ENCODE measurements at places on chromosomes 3 and 15.

- DNase-seq: no peak
These were observed 15.3 kb downstream of the SPCS1 start for GRCh38 chr3:52721002-52721729.

- DNase-seq: no peak
These were observed 553.0 kb downstream of the NTRK3 start for GRCh38 chr15:87703327-87704111.

DNA sequence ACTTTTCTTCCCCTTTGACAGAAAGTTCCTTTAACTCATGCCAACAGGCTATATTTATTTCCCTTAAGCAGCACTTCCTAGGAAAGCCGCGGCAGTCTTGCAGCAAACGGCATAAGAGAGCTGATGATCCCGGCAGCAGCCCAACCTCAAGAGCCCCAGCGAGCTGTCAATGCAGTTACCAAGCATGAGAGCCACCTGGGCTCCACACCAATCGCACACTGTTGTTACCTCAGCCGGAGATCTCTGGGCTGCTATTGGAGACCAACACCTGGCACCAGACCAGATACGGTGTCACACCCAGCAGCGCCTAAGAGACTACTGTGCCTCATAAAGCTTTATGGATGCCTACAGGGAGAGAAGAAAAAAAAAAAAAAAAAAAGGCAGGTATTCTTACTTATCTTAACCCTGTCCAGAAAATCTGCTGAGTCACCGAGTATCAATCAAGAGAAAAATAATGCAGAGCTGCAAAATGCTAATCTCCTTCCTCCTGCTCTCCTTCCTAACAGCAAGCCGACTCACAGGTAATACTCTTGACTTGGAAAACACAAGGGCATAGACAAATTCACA lies 11.7 kb downstream of the ABCC5 start:
- peak; percentile 74 for DNase-seq

- no peak for DNase-seq
These were observed 98.9 kb downstream of the DNAJB8 start for GRCh38 chr3:128367761-128368160.

- DNase-seq: no peak
These were observed 3.1 kb upstream of the PLA2G4F start for GRCh38 chr15:42159381-42160015.

DNA sequence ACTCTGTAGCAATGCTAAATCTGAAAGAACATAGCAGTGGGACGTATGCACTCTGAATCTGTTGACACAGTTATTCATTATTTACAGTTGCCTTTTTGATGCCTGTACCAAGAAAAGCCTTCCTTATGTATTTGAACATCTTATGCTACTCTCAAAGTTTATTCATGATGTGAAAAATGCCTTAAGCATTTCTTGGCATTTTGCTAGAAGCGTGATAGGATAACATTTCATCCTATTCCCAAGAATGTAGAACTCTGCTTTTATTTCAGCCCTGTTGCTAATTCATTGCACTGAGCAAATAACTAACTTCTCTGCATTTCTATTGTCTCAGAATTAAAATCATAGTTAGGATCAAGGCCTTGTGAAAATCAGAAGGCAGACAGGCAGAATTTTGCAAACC lies 105.5 kb downstream of the STRIT1 start:
- no peak for DNase-seq

GRCh38 chr3:29239376-29239775 lies 41.5 kb upstream of the RBMS3 start:
- no peak for DNase-seq

DNA sequence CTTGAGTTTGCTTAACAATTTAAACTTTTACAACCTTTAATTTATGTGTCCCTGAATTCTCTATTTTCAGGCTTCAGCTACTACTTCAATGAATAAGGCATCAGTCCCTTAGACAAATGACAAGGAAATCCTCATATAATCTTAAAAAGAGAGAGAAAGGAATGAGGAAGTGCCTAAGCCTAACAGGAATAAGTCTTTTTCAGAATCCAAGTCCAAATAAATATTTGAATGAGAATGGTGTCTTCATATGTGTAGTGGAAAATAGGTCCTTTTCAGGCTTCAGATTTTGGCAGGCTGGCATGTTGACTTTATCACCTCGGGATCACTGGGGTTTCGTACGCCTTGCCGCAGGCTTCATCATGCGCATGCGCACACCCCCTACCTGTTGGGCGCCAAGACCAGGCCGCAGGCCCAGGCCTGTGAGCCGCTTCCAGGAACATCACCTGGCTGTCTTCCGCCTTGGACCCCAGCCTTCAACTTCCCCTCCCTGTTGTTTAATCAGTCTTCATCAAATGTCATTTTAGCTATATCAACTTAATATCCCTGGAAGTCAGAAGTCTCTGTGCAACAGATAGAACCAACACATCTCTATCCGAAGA lies 334.5 kb downstream of the SOX2 start:
- DNase-seq: peak; percentile 53

DNA sequence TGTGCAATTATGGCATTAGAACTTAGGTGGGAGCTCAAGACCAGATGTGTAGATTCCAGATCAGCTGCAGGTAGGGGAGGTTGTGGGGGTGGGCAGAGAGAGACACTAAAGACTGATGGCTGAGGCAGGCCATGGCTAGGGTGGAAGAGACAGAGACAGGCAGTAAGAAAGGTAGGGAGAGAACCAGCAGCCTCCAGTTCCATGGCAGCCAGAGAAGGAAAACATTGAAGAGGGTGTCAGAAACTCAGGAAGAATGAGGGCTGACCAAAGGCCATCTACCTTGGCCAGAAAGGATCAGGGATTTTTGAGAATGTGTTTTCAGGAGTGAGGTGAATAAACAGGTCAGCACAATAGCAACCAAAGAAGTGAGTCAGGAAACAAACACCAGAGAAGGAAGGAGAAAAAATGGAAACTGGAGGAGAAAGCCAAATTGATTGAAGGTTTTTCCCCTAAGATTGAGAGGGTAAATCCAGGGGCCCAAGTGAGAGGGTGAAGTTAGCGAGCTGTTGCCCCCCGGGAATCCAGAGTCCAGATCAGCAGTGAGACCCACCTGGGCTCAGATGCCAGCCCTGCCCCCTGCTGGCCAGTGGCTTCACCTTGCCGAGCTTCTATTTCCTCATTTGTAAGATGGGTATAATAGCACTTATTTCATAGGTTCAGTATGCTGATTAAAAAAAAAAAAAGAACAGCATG lies 41.0 kb downstream of the ABHD2 start:
- DNase-seq: no peak

DNA sequence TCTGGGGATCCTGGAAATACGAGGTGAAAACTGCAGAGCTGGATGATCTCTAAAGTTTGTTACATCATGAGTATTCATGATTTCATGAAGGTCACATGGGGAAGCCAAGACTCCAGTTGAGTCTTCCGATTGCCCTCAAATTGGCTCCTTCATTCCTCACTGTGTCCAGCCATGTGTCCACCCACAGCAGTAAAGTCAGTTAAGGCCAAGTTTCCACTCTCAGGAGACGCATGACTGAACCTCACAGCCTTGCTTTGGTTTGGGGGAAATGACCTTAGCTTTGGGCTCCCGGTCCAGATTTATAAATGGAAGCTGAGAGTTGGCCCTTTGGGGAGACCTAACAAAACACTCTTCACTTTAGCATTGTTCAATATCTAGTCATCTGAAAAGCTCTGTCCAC lies 289.7 kb upstream of the MCTP2 start:
- no peak for DNase-seq

DNA sequence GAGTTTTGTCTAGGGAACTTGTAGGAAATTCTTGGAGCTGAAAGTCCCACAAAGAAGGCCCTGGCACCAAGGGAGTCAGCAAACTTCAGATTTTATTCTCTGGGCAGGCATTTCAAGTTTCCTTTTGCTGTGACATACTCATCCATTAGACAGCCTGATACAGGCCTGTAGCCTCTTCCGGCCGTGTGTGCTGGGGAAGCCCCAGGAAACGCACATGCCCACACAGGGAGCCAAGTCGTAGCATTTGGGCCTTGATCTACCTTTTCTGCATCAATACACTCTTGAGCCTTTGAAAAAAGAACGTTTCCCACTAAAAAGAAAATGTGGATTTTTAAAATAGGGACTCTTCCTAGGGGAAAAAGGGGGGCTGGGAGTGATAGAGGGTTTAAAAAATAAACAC lies 15.0 kb downstream of the TIGIT start:
- no peak for DNase-seq

- no peak for DNase-seq
These were observed 37.7 kb upstream of the GNB5 start for GRCh38 chr15:52228921-52229320.

- DNase-seq: no peak
These were observed 65.2 kb upstream of the TRA2B start for GRCh38 chr3:186002884-186003472.

- DNase-seq: no peak
These were observed 88.2 kb downstream of the GMPS start for GRCh38 chr3:155958676-155959075.

DNA sequence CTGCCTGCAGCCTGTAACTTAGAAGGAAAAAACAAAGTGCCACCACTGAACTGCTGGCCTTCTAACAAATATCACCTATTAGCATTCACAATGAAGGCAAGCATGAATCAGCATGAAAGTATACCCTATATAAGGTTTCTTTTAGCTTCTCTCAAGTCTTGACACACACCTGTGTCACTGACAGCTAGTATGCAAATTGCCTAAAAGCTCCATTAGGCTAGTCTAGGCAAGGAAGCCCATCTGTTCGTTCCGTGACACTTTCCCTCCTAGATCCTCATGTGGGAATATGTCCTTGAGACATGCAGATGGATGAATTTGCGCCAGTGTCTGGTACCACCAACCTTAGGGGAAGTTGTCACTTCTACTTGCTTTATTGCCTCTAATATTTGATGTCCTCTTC lies 129.3 kb downstream of the RBMS3 start:
- no peak for DNase-seq

DNA sequence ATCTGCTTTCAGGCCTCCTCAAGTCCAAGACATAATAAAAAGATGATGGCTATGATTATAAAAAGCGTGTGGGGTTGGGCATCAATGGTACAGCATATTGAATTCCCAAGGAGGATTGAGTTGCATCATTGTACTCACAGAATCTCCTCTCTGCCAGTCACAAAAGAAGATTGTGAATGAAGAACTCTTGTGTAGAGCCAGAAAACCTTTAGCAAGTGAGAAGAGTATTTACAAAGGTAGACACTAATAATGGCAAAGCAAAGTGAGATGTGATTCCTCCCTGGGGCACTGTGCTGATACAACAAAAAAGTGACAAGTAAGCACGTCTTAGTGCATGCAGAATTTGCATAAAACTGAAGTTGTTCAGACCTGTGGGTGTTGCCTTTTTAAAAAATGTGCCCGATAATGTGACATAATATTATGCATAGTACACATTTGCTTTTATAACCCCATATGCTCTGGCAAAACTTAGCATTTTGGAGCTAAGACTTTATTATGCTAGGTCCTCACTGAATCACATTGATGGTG lies 291.2 kb upstream of the TBC1D5 start:
- no peak for DNase-seq

- no peak for DNase-seq
These were observed 178.8 kb downstream of the CNTN3 start for GRCh38 chr3:74435631-74436030.

- no peak for DNase-seq
These were observed 68.2 kb downstream of the NBEAL2 start for GRCh38 chr3:47047673-47048072.

GRCh38 chr15:101399431-101399830 lies 90.1 kb downstream of the PCSK6 start:
- DNase-seq: peak; percentile 40

GRCh38 chr3:46127503-46127902 lies 80.6 kb downstream of the CCR1 start:
- DNase-seq: no peak

DNA sequence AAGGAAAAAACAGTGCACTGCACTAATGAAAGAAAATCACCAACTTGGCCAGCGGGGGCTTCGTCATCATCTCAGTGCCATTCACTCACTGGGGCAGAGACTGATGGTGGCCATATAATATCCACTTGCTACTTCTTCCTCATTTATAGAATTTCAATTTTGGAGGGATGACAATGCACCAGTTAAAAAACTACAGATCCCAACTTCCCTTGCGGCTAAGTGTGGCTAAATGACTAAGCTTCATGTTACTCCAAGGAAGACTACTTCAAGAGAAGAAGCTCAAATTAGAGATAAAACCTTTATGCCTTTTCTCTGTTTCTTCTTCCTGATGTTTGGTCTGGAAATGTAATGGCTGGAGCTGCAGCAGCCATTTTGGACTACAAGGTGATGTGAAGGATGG lies 38.8 kb downstream of the NGLY1 start:
- no peak for DNase-seq

DNA sequence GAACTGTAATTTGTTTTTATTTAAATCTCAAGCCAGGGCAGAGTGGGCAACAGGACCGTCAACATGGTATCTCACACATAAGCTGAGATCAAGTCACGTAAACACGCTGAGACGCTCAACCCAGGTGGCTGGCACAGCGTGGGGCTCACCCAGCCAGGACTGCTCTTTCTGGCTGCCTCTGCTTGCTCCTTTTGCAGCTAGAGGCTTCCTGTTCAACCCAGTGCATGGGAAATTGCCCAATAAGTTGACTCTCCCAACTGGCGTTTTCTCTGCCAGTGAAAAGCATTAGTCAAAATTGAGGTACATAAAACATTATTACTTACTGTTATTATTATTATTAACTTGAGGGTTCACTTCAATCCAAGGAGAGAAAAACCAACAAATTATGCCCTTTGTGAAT lies 398.1 kb downstream of the NR2F2 start:
- no peak for DNase-seq

DNA sequence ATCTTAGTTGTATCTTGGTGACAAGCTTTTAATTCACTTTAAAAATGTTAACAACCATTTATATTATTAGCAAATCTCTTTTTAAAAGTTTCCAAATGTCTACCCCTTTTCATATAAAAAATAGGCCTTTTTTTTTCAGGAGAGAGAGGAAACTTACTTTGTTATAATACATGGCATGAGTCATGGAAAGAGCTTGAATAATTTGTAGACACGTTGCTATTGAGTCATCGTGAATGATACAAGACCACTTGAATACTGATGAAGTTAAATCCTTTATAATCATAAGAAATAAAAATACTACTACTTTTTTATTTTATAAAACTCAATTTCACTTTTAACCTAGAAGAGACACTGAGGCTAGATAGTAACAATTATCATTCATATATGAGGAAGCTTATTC lies 70.3 kb upstream of the BBX start:
- DNase-seq: no peak

DNA sequence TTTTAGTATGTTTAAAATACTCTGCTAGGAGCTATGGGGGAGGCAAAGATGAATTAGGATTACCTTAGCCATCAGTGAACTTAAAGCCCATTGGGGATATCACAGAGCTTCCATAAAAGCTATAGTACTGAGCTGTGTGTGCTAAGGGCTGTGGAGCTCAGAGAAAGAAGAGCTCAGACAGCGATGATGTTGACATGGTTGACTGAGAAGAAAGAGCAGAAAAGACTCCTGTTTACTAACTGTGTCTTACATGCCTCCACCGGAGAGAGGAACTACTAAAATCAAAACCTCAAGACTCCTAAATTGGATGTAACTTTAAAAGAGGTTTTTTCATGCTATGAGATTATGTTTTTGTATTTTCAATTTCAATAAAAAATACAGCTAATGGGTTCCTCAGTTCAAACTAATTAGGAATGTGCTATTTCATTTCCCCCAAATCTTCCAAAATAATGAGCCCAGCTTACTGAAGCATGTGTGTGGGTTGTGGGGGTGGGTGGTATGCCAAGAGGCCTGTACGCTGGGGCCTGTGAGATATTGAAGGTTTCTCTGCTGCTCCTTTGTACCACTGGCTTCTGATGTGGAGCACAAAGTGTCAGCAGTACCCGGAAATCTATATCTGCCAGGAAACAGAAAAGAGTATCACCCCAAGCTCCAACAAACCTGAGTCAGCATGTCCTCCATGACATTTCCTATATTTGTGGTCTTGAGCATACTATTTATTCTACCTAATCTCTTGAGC lies 22.7 kb downstream of the DGKG start:
- no peak for DNase-seq

- DNase-seq: no peak
These were observed 51.7 kb downstream of the SEMA5B start for GRCh38 chr3:122975924-122976293.

All from suprapubic skin (tissue), 4 donors.